ENCODE measurements at places on chromosomes 11 and 22.

GRCh38 chr11:1233351-1234053 lies 10.6 kb downstream of the MUC5B start:
- DNase-seq = no peak

DNA sequence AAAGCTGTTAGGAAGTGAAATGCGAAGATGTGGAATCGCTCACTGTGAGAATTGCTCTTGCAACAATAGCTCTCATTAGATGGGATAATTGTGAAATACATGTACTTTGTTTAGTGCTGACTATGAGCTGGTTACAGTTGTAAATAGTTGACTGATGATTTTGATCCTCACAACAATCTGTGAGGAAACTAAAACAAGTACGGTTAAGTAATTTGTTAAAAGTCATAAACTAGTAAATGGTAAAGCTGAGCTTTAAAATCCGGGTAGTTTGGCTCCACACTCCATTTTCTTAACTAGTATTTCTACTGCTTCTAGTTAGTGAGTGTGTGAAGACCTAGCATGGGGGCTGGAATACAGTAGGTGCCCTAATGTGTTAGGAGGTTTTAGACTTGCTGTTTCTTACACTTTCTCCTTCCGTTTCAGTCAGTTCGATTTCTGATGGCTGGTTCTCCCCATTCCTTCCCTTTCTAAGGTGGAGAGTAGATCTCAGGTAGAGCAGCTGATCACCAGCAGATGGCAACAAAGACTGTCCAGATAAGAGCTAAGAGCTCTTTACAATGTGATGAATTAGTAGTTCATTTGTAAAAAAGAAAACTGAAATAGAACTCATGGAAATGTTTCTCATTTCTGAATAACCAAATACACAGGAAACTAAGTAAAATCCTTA lies 16.3 kb upstream of the CYP2R1 start:
- no peak for DNase-seq

- no peak for DNase-seq
Observed at GRCh38 chr22:37470087-37470445, 16.1 kb downstream of the MFNG start.

GRCh38 chr11:41206388-41206787 lies 253.1 kb downstream of the LRRC4C start:
- DNase-seq = no peak

- DNase-seq = no peak
Observed at GRCh38 chr11:58727415-58727797, 4.3 kb downstream of the GLYAT start.
